ENCODE measurements at places on chromosomes 16 and 17. TPM values are rescaled to one million over a fixed set of nuclear protein-coding genes. Genes with fewer than 3 reads are reported as not detected.

GRCh38 chr17:76735006-76735405, 2.1 kb downstream of the SRSF2 start:
- peaks cover 41% of the 10 kb centered on the region for H3K4me1 ChIP-seq
- H3K4me3 ChIP-seq: peak overlapping the region; percentile 100
- H3K27me3 ChIP-seq: no peaks in the 10 kb centered on the region
- no peak for DNase-seq
- peak overlapping the region; percentile 98 for H3K27ac ChIP-seq

DNA sequence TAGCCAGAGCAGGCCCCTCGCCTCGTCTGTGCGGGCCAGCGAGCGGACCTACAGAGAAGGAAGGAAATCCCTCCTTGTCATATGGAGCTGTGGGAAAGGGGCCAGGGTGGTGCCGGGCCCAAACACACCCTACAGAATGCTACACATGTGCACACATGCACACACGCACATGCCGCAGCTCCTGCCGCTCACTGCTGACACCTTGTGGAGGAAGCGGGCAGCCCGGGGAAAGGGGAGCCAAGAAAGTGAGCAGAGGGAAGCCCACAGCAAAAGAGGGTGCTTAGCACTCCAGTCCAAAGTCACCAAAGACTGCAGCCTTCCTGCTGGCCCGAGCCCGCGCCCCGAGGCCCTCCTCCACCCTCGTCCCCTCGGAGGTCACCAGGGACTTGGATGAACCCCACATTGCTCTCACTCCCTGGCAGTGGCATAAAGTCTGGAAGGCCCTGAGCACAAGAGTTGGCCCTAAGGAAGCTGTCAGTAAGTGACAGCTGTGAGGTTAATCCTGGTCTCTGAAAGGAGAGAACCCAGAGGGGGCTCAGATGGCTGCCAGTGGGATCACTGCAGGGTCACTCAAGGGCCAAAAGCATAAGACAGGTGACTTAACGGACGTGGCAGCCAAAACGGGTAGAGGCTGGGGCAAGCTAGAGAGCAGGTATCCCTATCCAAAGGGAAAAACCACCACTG, 68.2 kb downstream of the MYO18A start:
- H3K36me3 ChIP-seq: no peaks in the 10 kb centered on the region
- no peaks in the 10 kb centered on the region for H3K27me3 ChIP-seq
- no peak overlapping the region for H3K27ac ChIP-seq
- H3K4me3 ChIP-seq: no peak overlapping the region
- H3K4me1 ChIP-seq: 0 out of 2 replicates have a peak, but pooled peaks cover 5% of the 10 kb centered on the region
- peak; percentile 82 for DNase-seq

GRCh38 chr17:55273579-55274354, 9.0 kb downstream of the HLF start:
- no peaks in the 10 kb centered on the region for H3K36me3 ChIP-seq
- peaks cover 30% of the 10 kb centered on the region for H3K4me1 ChIP-seq
- peak; percentile 68 for DNase-seq
- no peak overlapping the region for H3K4me3 ChIP-seq
- no peaks in the 10 kb centered on the region for H3K27me3 ChIP-seq

DNA sequence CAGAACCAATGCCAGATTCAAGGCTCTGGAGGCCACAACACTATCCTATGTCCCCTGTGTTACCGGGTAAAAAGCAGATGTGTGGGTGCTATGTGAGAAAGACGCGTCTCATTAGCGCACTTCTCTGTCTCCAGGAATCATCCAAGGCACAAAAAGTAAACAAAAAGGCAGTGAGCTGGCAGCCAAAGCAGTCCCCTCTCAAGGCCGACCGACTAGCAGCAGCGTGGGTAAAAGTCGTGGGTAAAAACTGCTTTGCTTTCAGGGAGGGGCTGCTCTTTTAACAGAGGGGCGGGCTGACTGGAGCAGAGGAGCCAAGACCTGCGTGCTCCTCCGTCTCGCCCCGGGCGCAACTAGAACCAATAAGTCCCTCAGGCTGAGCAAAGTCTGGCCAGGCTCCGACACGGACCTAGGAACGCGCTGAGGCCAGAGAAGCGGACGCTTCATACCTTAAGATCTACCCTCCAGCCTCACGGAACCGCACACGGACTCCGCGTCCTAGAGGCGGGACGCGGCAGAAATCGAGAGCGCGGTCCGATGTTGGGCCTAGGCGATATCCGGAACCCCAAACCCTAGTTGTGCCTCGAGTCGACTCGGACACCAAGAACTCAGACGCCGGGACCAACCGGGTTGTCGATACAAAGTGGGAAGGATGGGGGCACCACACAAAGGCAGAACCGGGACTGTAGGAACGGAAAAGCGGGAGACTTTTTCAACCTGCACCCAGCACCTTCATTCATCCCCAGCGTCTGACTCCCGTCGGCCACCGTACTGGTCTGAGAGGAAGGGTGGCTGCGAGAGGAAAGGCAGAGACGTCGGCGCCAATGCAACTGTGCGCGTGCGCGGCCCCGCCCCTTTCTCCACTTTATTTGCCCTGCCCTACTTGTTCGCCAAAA, at the start of gene INTS2:
TSS of gene INTS2 (minus strand) at position 775 of the 893 bp plus-strand sequence. CDS start 1,338 bp downstream, outside the sequence.
- peak; percentile 96 for DNase-seq
- H3K27ac ChIP-seq: peak within 1 kb of the TSS; percentile 84
- H3K4me1 ChIP-seq: no peaks in the 10 kb centered on the region
- H3K4me3 ChIP-seq: peak within 1 kb of the TSS; percentile 82
- peaks cover 26% of the 10 kb centered on the region for H3K36me3 ChIP-seq
- no peaks in the 10 kb centered on the region for H3K27me3 ChIP-seq

GRCh38 chr17:76506408-76507345, 5.5 kb upstream of the RHBDF2 start:
- DNase-seq: peak; percentile 95
- H3K4me3 ChIP-seq: no peak overlapping the region
- peaks cover 9% of the 10 kb centered on the region for H3K27me3 ChIP-seq
- peaks cover 14% of the 10 kb centered on the region for H3K4me1 ChIP-seq
- H3K27ac ChIP-seq: no peak overlapping the region

The CCL15 gene
- not detected for polyA plus RNA-seq

DNA sequence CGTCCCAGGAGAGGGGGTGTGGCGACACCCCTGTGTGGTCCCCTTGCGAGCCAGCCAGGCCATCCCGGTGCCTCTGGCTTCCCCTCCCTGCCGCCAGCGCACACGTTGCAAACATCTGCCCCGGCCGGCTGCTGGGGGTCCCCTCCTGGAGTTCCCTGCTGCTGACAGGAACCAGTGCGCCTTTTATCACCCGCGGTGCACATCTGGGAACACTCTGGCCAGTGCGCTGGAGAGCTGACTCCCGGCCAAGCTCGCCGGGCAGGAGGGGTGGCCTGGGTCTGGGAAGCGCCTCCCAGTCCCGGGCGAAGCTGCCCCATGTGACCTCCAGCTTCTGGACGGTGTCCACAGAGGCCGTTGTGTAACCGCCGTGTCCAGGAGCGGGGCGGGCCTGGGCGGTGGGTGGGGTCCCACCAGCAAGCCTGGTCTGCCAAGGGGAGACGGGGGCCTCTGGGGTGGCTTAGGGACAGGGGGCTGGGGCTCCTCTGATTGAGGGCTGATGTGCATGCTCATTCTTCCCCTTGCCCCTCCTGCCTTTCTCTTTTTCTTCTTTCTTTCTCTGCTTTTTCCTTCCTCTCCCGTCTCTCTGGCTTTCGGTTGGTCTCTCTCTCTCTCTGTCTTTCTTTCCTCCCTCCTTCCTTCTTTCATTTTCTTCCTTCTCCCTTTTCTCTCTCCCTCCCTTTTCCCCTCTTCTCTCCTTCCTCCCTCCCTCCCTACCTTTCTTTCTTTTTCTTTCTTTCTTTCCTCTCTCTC, 25.2 kb upstream of the CIBAR2 start:
- H3K4me3 ChIP-seq: peak overlapping the region; percentile 29
- H3K27me3 ChIP-seq: no peaks in the 10 kb centered on the region
- peak; percentile 96 for DNase-seq

DNA sequence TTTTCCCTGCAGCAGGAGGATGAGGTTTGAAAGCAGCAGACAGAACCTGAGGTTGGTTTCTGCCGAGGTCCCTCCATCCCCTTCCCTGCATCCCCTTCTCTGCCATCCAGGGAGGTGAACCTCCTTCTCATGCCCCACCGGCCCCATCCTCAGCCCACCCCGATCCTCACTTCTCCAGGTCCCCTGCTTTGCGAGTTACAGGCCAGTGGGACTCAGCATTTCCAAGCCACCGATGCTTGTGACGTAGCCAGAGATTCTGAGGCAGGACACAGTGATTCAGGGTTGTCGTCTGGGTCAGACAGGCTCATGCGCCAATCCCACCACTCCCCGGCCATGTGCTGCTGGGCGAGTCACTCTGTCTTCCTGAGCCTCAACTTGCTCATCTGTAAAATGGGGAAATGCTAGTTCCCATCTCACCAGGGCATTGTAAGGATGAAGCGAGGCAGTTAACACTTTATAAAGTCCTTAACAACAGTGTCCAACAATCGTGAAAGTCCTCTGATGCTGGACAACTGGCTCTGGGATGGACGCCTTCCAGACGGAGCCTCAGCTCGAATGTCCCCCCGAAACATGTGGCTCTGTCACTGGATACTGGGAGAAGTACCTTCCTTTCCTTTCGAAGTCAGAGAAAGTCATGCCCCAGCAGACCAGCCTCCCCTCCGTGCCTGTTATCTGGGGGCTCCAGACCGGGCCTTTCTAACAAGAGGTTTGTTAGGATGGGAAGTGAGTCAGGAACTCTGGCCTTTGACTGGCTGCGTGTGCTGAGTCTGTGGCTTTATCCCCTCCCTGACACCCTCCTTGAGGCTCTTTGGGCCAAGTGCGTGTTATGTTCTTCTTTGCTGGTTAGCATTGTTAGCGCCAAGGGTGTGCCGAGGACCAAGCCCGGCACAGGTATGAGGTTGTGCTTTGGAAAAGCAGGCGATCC, 21.9 kb downstream of the SEC14L5 start:
- no peaks in the 10 kb centered on the region for H3K4me1 ChIP-seq
- no peaks in the 10 kb centered on the region for H3K36me3 ChIP-seq
